ENCODE measurements at places on chromosomes 12 and 14.
A peak's percentile ranks its signal among the peaks of the same experiment; 100 is the strongest.

DNA sequence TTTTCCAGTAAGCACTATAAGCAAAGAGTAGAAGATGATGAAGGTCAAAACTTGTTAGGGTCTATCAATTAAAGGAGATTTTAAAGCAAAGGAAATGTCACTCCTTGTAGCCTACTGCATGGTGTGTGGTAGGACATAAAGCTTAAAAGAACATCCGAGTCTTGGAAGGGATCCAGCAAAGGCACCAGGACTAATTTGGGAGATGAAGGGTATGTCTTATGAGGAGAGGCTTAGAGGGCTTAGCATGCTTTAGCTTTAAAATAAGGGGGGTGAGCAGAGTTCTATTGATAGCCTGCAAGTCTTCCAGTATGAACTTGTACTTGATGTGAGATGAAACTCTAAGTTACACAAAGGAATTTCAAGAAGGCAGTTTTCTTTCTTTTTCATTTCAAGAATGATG, 11.8 kb upstream of the MYBPC1 start:
- no peak for DNase-seq

DNA sequence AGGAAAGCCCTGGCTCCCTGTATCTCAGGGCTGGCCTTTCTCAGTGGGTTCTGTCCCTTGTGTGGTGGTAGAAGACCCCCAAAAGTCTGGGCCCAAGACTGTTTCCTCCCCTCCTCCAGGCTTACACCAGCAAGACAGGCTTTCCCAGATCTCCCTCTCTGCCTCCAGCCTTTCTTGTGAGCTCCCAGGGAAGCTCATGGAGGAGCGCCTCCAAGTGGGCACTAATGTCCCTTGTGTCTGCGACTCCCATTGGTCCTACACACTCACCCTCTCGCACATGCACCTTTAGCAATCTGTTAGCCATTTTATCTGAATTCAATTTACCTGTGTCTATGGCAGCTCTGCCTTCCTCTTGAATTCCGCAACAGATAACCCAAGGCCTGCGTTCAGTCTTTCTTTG, 251.1 kb upstream of the CAND1 start:
- DNase-seq = no peak

GRCh38 chr12:47742253-47742825, 16.3 kb downstream of the RAPGEF3 start:
- DNase-seq = peak; percentile 41

DNA sequence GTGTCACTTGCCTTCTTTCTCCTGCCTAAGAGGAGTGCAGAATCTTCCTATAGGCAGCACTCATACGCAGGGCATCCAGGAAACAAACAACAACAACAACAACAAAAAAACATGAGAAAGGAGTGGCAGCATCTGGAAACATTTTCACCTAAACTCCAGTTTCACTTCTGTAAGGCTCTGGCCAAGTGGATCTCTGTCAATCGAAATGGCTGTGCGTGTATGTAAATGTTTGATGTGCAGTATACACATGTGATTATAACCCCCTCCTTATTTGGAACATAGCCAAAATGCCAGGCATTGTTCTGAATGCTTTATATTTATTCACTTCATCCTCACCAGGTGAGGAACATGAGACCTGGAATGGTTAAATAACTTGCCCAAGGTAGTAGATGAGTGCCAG, 76.8 kb downstream of the COX16 start:
- DNase-seq = no peak

GRCh38 chr14:94673071-94673470, 60.9 kb downstream of the SERPINA3 start:
- no peak for DNase-seq

GRCh38 chr12:26798023-26798422, 35.0 kb downstream of the ITPR2 start:
- DNase-seq = no peak

DNA sequence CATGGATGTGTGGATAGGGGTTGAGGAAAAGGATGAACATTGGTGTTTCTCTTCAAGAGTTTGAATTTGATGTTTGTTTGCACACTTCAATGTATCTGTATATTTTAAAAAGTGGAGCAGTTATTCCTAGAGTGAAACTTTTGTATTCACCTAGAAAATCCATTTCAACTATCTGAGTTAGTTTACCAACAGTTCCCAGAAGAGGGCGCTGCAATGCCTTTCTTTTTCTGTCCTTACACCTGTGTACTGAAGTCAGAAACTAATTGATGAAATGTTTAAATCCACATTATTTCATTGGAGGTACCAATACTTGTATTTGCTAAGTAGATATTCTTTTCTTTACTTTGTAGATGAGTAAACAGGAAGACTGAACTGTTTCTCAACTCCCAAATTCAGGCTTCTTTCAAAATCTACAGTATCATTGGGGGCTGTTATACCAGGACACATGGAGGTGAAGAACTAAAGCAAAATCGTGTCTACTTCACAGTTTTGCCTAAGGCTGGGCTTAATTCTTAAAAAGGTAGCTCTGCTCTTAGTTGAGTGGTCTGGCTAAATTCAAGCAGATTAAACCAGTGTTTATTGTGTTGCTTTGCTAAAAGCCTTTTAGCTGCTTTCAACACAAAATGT, 26.6 kb upstream of the KLRB1 start:
- peak; percentile 63 for DNase-seq

DNA sequence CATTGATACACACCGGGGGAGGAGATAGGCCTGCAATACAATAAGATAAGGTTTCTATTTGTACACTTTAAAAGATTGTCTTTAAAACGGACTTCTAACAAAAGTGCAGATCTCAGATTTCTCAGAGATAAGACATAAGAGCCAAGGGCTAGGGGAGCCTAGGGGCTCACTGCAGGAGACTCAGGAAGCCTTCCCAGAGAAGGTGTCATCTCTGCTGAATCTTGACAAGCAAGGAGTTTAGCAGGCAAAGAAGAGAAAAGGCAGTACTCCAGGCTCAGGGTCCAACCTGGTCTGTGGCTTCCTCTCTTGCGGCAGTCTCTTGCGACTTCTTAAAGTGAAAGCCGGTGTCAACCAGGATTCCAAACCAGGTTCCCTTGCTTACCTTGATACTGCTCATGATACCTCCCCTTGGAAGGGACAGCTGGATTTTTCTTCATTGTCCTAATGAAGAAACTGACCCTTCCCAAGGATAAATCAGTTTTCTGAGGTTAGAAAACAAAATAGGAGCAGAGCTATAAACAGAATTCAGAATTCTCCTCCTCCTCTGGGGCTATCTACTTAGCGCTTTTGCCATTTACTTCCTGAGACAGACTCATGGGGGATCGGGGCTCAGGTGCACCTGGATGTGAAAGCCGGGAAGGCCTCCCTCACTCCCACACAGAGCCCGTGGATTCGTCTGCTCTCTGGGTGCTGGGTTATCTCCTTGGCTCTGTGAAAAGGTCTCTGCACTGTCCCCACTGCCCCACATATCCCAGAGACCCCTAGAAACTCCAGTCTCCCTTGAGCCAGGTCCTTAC, 1.7 kb upstream of the SCNN1A start:
- no peak for DNase-seq

- DNase-seq = no peak
Observed at GRCh38 chr14:61188978-61189808, 91.9 kb downstream of the TMEM30B start.

DNA sequence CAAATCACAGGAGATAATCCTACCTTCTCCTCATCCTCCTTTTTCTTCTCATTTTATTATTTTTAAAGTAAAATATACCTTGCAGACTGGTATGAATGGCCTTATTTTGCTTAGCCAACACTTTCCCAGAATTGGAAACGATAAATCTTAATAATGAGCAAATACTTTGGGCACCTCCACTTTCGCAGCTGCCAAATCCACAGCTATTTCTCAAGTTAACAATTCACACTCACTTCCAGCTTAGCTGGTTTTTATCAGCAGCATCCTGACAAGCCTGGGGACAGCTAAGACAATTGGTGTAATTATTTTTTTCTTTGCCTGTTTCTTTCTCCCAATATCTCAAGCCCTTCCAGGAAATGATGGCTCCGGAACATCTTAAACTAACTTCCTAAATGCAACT, 867.5 kb upstream of the TMEM132C start:
- no peak for DNase-seq

- no peak for DNase-seq
Observed at GRCh38 chr12:74551291-74551690, 13.7 kb downstream of the ATXN7L3B start.

DNA sequence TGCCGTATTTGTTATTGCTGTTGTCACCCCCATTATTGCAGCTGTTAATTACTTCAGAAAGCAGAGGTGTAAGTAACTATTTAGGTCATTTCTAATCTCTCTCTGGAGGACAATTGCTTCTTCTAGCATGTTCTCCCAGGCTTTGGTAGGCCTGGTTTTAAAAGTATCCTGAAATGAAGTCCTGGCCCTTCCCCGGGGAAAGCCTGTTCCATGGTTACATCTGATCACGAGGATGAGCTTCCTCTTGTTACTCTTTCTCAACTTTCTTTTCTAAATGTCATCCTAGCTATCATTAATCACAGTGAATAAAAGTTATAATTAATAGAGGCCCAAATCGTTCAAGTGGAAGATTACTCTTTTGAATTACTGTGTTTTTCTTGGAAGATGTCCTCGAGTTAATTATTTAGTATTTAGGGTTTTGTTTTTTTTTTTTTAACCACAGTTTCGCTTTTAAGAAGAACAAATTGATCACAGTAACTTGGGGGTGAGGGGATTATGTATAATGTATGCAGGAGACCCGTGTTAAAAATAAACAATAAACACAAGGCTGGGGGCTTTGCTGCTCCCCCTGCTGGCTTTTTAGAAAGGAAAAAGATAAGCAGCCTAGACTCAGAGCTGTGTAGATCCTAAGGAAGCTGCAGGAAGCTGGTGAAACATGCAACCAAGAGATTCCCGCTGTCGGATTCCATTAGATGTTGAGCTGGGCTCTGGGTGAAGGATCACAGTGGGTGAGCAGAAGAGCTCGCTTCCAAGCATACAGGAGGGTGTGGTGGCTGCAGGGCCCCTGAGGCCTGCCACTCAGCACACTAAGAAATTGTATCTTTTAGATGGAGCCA, 420.1 kb downstream of the FUT8 start:
- no peak for DNase-seq

- DNase-seq = no peak
Observed at GRCh38 chr12:124730455-124730932, 133.2 kb downstream of the SCARB1 start.

GRCh38 chr12:26400627-26401026, 205.3 kb downstream of the SSPN start:
- DNase-seq = no peak

DNA sequence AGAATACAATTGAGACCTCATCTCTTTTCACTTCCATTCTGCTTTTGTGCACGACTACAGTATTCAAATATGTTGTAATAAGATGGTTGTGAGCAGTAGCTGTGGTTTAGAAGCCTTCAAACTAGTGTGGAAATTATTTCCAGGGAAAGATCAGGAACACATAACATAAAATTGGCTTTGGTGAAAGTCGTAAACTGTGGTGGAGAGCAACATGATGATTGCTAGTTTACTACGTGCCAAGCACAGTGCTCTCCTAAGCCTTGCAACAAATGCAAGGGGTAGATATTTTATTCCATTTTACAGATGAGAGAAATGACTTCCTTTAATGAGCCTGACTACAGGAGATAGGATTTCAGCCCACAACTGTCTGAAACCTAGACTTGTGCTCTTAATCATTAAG, 172.4 kb upstream of the LMNTD1 start:
- no peak for DNase-seq

DNA sequence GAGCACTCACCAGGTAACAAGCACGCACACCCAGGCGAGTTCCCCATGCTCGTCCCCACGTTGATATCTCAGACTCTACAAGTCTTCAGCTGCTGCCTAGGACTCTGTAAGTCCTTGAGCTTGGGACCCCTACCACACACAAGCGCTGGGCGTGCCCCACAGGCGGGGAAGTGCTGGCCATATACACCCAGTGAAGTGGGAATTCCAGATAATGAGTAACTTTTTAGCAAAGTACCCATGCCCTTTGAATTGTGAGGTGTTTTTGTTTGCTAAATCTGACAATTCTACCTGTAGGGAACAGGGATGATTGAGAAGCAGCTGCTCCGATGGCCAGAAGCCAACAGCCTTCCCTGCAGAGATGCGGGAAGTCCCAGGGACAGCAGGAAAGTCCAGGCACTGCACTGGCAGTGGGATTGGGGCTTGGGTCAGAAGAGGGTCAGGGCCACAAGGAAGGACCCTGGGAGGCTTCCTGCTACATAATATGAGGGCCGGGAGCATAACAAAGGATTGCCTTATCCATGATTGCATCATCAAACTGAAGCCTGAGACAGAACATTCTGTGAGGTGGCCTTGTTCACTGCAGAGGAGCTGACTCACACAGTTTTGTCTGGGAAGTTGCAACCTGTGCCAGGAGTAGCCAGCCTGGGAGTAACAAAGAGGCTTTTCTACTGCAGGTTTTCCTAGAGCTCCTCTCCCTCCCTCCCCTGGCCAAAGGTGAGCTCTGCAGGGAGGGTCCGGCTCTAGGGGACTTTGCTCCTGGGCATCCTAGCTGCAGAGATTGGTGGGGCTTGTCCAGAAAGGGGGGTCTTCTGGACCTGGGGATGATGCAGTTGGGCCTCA, 13.2 kb upstream of the SERPINA3 start:
- no peak for DNase-seq

GRCh38 chr12:57496822-57497221, 9.0 kb downstream of the MARS1 start:
- no peak for DNase-seq

- DNase-seq = no peak
Observed at GRCh38 chr12:87259391-87259790, 769.8 kb downstream of the C12orf50 start.

DNA sequence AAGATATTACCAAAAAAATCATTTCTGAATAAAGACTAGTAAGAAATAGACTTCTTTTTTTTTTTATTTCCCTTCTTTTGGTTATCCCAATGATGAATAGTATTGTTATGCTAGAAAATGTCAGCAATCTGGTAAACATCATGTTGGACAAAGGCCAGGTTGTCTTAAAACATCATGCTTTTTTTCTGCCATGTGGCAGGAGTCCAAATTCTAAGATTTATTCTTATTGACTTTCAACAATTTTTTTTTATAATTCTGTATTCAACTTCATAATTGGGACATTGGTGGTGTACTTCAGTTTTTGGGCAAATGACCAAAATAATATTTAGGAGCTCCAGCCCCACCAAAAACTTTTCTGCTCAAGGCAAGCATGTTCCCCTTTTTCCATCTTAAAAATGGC, 10.5 kb downstream of the DCN start:
- no peak for DNase-seq

DNA sequence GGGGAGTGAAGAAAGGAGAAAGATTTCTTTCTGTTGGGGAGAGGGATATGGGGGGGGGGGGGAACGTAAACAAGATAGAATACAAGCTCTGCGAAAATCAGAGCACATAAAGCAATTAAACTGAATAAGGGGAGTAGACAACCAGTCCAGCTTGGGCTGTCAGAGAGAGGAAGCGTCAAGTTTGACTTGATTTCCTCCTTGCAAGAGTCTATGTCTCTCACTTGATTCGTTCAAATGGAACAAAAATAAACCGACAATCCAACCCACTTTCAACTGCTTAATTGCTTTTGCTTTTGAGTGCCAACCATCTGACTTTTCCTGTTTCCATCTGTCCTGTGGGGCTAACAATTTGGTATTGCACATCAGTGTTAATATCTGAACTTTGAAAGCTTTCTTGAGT, 942 bp downstream of the SYT1 start:
- no peak for DNase-seq
